ENCODE measurements at places on chromosomes 3 and 15.

DNA sequence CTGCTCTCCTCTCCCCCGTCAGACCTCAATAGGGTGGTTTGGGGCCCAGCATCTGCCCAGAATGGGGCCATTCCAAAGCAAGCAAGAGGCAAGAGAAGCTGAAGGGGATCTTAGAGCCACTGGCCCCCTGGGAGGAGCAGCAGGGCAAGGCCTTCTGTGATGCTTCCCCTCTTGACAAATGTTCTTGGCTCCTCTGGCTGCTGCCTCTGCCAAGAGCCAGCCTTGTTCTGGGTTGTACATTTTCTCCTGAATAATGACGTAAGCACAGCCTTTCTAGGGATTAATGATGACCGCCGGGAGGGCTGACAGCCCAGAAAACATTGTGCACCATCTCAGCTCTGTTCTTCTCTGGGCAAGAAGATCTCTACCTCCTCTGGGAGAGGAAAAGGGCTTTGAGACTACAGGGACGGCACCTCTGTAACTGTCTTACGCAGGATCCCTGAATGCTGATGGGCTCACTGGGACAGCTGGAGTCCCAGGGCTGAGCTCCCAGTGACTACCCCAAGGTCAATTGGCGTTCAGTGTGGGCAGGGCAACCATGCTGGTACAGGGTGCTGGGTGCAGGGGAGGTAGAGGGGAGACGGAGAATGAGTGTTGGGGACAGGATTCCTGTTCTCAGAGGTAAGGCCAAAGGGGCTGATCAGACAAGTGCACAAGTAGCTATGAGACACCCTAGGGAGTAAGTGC lies 253.3 kb downstream of the FAM43A start:
- peak; percentile 83 for DNase-seq

DNA sequence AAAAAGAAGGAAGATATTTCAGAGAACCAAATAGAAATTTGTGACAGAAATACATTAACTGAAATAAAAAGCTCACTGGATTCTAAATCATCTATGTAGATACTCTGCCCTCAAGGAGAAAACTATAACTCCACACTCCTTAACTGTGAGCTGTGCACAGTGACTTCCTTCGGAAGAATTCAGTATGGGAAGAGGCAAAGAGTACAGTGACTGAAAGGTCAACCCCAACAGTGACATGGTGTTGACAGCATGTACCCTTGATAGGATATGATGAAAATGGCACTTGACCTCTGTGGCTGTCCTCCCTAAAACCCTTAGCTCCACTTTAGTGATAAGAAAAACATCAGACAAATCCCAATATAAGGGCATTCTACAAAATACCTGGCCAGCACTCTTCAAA lies 165.5 kb downstream of the ATP10A start:
- DNase-seq = no peak

GRCh38 chr15:72934921-72935320 lies 117.3 kb upstream of the NEO1 start:
- no peak for DNase-seq

DNA sequence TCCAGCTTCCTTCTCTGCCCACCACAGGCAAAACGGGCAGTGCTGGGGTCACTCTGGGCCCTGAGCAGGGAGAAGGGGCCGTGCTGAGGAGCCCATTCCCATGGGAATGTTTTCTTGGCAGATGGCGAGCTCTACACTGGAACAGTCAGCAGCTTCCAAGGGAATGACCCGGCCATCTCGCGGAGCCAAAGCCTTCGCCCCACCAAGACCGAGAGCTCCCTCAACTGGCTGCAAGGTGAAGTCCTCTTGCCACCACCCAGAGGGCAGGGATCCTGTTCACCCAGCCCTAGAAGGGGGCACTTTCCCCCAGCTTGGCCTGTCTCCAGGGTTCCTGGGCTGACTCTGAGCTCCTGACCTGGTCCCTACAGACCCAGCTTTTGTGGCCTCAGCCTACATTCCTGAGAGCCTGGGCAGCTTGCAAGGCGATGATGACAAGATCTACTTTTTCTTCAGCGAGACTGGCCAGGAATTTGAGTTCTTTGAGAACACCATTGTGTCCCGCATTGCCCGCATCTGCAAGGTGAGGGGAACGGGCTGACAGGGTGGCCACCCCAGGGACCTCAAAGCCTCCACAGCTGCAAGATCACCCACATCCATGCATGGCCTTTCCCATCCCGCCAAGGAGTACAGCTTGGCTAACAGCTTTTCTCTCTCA lies 12.4 kb downstream of the CIB1 start:
- peak; percentile 64 for DNase-seq

DNA sequence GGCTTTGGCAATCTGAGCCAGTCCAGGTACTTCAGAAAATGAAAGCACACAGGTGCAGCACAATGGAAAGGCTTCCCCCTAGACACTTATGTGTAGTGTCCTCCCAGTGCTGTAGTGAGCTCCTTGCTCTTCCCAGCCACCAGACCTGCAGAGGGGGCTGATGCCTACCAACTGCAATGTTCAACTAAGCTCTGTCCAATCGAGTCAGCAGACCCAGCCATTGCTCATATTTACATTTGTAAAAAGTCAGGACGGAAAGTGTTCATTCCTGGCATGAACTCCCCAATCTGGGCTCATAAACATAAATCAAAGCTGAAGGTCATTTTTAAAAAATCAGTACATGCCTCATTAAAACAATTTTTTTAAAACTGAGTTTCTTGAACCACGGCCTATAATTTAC lies 73.0 kb downstream of the FOXP1 start:
- DNase-seq = no peak

Data from NCI-H446 treated with DMSO at 0.1 percent for 48 hours (cell line).